ENCODE measurements at places on chromosomes 13 and 19. TPM values are rescaled to one million over a fixed set of nuclear protein-coding genes. Genes with fewer than 3 reads are reported as not detected.
A peak's percentile ranks its signal among the peaks of the same experiment; 100 is the strongest.

The FBXO17 gene
- not detected for total RNA-seq

The MRPL34 gene
- 28.4 TPM for total RNA-seq

The CGB2 gene
- total RNA-seq: not detected

The IGFL2 gene
- total RNA-seq: not detected

The YJEFN3 gene
- total RNA-seq: 4.4 TPM

The TICAM1 gene
- 14.7 TPM for total RNA-seq

The KLK12 gene
- total RNA-seq: not detected

The MIA gene
- not detected for total RNA-seq

The ASPDH gene
- not detected for total RNA-seq

GRCh38 chr19:18831524-18832305, at the start of gene UPF1:
Gene UPF1 (plus strand): TSS chr19:18831959. CDS start chr19:18832210, 251 bp downstream.
- peak; percentile 91 for DNase-seq

- DNase-seq: no peak
Measured at GRCh38 chr13:75092143-75092542, 389.8 kb downstream of the TBC1D4 start.

GRCh38 chr13:77150651-77151050, 123.7 kb upstream of the FBXL3 start:
- no peak for DNase-seq

GRCh38 chr13:59527500-59527899, 636.2 kb downstream of the DIAPH3 start:
- no peak for DNase-seq

DNA sequence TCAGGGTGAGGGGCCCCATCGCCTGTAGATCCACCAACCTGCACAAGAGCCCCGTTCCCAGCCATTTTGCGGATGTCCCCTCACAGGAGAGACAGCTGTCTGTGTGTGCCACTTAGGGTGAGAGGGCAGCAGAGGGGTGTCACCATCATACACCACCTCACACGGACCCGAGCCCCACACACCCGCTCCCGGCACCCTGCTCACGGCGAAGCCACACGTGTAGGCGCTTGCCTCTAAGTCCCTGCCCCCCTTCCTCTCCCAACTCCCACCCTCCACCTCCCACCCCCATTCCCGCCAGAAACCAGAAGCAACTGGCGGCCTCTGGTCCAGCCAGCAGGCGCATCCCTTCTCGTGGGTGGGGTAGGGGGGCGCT, 4.0 kb upstream of the DPF1 start:
- DNase-seq: no peak

DNA sequence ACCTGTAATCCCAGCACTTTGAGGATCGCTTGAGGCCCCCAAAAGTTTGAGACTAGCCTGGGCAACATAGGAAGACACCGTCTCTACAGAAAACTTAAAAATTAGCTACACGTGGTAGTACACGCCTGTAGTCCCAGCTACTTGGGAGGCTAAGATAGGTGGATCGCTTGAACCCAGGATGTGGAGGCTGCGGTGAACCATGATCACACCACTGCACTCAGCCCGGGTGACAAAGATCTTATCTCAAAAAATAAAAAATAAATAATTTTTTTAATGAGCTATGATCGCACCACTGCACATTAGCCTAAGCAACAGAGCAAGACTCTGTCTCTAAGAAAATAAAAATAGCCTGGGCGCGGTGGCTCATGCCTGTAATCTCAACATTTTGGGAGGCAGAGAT, 6.6 kb downstream of the RCBTB2 start:
- no peak for DNase-seq

DNA sequence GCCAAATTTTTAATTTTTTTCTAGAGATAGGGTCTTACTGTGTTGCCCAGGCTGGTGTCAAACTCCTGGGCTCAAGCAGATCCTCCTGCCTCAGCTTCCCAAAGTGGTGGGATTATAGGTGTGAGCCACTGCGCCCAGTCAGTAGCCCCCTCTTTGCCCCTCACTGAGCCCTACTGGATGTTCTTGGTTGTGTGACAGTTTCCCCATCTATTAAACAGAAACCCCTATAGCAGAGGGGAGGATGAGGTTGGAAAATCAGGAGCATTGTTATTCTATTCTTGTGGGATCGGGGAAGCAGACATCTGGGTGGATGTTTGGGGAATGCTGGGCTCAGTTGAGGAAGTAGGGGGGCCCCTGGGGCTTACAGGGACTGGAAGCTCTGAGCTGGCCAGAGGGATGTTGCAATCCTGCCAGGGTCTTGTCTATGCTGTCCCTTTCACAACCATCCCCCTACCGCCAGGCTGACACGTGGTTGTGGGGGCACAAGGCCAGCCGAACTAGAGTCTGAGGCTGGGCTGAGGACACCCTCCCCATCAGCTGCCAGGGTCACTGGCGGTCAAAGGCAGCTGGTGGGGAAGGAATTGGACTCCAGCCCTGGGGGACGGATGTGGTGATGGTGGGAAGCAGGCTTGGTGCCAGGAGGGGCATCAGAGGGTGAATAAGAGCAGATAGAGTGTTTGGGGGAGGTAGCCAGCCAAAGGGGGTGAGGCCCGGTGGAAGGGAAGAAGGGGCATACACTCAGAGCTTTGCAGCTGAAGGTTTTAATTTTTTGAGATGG, 10.9 kb downstream of the APOC1 start:
- DNase-seq: no peak

GRCh38 chr13:32504876-32505275, 33.7 kb downstream of the N4BP2L2 start:
- no peak for DNase-seq

DNA sequence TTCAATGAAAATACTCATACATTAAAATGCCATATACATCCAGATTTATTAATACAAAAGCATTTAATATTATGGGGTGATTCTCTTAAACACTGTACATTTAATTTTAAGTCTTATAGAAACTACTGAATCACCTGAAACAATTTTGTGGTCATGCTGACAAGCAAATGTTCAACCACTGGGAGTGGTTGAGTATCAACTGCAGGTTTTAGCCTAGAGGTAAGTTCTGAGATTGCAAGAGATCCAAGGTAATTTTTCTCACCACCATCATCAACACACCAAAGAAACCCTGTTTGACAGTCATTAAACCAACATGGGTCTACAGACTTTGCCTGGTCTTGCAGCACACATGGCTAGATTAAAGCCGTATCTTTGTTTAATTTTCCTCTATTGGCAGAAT, 196.3 kb downstream of the LHFPL6 start:
- DNase-seq: no peak

DNA sequence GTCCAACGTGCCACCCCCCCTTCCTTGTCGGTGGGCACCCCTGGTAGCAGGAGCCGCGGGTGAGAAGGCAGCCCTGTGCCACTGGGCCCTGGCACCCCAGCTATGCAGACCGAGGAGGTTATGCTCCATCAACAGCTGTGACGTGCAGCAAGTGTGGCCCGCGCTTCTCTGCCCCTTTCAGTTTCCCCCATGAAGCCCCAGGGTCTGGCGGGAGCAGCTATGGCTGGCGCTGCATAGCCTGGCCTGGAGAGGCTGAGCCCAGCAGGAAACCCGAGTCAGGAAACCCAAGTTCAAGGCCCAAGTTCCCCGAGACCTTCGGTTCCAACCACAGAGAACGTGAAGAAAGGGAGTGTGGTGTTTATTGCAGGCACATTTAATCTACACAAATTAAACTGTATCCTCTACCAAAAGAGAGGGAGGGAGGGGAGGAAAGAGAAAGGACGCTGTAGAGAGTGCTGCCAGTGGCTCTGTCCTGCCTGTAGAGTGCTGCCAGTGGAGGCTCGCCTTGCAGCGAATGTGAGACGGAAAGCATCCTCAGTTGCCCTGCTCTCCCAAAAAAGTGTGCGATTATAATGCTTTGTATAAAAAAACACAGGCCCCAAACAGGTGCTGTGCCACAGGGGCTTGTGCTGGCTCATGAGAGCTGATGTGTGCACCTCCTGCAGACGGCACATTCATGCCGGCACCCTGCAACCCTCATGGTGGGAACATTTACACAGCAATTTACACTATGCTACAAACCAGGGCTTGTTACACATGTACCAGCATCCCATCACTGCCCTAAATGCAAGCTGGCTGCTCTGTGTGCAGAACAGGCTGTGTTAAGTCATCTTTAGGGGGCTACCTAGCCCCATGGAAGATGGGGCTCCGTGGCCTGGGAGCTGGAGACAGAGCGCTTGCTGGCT, 16.3 kb downstream of the POP4 start:
- DNase-seq: peak; percentile 2

DNA sequence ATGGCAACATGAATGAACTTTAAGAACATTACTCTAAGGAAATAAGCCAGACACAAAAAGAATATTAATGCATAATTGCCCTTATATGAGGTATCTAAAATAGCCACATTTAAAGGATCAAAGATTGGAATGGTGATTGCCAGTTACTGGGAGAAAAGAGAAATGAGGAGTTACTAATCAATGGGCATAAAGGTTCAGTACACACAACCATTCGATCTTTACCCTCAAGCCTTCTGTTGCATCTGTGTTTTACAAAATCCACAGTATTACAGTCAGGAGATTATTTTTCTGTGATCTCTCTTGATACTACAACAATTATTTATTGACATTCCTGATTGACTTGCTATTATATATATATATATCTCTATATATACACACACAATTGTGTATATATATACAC, 310.0 kb upstream of the SLITRK5 start:
- no peak for DNase-seq

- DNase-seq: no peak
Measured at GRCh38 chr13:70585109-70585508, 476.9 kb upstream of the KLHL1 start.

DNA sequence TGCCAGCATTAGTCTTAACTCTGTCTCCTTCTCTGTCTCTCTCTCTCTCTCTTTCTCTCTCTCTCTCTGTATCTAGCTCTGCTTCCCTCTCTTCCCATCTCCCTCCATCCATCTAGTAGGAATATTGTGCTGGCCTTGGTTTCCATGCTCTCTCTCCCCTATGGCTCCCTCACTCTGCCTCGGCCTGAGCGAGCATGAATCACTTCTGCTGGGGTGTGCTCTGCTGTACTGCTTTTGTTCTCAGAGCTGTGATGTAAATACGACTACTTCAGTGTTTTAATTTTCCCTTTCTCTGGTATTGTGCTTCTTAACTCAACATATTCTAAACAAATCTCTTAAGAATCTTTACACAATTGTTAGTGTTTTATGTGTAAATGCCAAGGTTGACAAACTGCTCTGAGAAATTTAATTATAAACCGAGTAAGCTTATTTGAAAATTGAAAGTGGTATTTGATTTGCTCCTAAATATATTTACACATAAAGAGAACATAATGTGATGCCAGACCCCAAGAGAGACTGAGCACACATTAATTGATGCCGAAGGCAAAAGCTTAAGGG, 211.5 kb upstream of the KL start:
- no peak for DNase-seq

- peak; percentile 23 for DNase-seq
Measured at GRCh38 chr19:15508035-15508710, at the start of gene CYP4F22. Gene CYP4F22 (plus strand): TSS chr19:15508525. CDS start chr19:15525337, 16,812 bp downstream.

DNA sequence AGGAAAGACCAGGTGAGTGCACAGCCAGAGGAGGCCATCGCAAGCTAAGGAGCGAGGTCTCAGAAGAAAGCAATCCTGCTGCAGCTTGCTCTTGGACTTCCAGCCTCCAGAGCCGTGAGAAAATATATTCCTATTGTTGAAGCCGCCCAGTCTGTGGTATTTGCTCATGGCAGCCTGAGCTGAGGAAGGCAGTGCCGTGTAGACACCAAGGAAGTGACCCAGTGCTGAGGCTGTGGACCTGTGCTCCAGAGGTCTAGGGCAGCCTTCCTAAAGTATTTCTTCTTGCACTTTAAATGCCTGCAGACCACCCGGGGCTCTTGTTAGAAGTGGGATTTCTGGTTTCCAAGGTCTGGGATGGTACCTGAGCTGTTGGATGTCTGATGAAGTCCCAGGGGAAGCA, 158.5 kb upstream of the KL start:
- no peak for DNase-seq

DNA sequence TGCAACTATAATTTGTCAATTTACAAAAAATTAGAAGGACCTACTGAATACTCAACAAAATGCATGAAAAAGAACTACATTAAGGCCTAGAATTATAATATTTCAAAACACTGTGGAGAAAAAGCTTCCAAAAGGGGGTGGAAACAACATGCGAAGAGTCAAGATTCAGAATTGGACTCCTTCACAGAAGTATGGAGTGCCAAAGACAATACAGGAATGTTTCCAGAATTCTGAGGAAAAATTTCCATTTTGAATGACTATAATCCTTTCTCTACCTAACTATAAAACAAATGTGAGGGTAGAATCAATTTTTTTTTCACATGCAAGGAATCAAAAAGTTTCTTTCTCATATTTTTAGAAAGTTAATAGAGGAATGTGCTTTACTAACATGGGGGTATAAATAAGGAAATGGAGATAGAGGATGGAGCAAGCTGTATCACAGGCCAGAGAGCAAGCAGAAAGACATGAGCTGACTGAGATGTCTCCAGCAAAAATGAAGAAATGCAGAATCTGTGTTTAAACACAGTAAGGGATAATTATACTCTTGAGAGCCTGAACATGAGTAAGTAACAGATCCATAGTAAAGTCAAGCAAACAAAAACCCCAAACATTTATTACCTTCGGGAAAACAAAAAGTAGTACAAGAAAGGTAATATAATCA, 39.5 kb upstream of the SMAD9 start:
- no peak for DNase-seq

- no peak for DNase-seq
Measured at GRCh38 chr13:27401210-27401609, 23.2 kb upstream of the GTF3A start.

DNA sequence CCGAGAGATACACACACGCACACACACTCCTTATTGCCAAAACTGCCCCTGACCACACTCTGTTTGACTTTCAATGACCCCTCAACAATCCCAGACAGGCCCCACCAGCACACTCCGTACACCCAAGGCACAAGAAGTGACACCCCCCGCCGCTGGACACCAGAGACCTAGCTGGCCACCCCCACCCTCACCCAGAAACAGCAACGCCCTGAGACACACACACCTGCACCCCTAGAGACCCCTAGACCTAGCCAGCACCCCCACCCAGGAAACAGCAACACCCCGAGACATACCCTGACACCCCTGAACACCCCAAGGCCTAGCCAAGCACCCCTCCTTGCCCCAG, 1.1 kb upstream of the PTGER1 start:
- DNase-seq: no peak
